Stimulated activated CD4-positive, alpha-beta T cell treated with anti-CD3 and anti-CD28 coated beads, Interleukin-15, amount 100 ng/mL, for 24 hours (primary cell): ENCODE measurements at places on chromosomes 4 and X.

DNA sequence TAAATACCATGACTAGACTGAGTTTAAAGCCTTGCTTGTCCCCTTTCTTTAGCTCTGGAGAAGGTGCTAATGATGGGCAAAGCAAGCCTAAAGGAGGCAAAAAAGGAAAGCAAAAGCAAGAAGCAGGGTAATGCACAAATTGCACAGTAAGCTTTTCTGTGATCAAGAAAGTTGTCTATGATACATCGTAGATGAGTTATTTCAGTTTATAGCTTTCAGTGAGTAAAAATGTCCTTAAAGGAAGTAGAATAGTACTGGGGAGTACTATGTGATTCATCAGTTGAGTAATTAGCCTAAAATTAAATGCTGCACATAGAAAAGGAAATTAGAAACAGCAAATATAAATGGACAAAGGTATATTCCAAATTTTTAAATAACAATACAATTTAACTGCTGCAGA, 50.2 kb upstream of the PDE5A start:
- DNase-seq, result no peak

DNA sequence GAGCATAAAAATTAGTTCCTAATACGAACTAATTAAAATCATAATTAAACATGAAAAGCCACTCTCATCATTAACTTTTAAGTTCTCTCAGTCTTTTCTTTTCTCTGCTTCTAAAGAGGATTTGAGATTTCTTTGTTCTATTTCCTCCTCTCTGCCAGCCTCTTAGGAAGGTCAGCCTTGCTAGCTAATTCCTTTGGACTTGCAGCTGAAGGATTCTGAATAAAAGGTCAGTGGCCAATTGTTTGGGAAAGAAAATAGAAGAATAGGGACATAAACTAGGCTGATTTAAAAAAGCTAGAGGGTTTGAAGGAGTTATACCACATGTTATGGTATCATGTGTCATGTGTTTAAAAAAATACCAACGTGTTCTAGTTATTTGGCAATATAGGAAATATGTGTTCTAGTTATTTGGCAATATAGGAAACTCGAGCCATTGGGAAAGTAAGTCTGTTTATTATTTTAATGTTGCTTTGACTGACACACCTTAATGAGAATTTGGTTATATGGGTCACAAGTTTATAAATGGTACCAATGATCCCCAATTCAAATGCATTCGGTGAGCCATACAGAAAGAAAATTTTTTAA, 1668.7 kb upstream of the PCDH7 start:
- DNase-seq, result no peak

- no peak for DNase-seq
Measured at GRCh38 chr4:54929459-54929858, 195.9 kb downstream of the KDR start.

DNA sequence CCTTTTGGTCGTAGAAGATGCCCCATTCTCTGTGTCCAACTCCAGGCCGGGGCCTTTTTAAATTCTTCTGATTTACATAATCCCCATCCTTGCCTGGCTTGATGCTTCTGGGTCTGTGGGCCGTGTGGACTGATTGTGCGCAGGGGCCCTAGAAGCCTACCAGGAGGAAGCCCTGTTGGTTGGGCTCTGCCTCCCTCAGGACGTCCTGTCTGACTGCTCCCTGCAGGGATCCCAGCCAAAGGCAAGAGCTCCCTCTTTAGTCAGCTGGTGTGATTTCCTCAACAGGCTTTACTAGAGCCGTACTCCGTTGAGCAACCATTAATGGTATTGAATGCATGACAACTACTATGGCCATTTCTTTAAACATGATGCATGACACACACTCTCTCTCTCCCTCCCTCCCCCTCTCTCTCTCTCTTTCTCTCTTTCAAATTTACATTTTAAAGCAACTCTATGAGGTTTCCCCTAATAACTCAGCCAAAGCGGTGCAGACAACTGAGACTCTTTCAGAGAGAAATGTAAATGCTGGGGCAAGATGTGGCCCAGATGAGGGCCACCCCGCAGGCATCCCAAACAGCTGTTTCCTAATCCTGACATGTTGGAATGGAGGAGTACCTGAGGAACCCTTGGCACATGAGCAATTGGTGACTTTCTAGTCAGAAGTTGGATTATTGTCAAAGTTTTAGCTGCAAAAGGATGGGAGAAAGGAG, 117.3 kb downstream of the DRD5 start:
- no peak for DNase-seq

- DNase-seq, result no peak
Measured at GRCh38 chr4:18981234-18981615, 959.7 kb upstream of the LCORL start.

DNA sequence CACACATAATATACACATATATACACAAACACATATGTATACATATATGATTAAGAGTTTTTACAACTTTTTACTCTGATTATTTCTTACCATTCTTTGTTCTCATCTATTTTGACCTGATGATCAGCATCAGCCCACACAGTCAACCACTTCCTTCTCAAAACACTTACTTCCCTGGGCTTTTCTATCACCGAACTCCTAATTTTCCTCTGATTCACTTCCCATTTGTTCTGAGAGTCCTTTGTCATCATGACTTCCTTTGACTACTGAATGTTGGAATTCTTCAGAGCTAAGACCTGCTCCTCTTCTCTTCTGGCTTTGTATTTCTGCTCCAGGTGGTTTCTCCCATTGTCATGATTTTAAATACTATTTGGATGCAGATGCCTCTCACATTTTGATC, 209.5 kb upstream of the AFF2 start:
- no peak for DNase-seq

DNA sequence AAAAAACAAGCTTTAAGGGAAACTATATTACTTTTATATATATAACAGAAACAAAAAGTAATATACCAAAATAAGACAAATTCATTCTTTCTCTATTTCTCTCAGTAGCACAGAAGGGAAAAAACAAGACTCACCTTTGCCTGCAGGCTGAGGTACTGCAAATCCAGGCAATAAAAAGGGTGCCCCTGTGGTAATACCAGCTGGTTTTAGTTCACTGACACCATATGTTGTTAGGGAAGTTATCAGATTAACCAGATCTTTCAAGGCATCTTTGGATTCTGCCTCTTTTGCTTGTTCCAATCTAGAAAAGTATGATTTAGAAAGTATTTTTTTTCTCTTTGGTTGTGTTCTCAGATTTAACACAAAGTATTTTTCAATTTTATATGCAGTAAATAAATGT, 139.8 kb downstream of the WDFY3 start:
- DNase-seq, result no peak

- DNase-seq, result no peak
Measured at GRCh38 chr4:81432825-81433224, 38.9 kb downstream of the RASGEF1B start.

DNA sequence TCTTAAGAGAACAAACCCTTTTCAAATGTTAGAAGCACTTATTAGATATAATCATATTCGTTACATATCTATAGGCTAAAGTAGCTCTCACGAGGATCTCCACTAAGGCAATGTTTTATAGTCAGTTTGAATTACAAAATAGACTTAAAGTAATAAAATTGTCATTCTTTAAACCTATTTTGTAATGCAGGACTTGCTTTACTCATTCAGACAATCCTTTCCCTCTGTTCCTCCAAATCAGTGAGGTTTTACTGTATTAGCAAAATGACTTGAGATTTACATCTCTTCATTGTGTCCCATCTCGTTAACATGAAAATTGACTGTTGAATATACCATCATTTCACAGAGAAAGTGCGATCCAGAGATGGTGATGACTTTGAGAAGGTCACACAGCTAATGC, 264.4 kb downstream of the THOC2 start:
- DNase-seq, result no peak

- no peak for DNase-seq
Measured at GRCh38 chr4:89617317-89617716, 219.6 kb downstream of the SNCA start.

- DNase-seq, result no peak
Measured at GRCh38 chr4:176052744-176053143, 12.9 kb upstream of the WDR17 start.

- DNase-seq, result no peak
Measured at GRCh38 chrX:74179071-74179470, 124.9 kb upstream of the ZCCHC13 start.

DNA sequence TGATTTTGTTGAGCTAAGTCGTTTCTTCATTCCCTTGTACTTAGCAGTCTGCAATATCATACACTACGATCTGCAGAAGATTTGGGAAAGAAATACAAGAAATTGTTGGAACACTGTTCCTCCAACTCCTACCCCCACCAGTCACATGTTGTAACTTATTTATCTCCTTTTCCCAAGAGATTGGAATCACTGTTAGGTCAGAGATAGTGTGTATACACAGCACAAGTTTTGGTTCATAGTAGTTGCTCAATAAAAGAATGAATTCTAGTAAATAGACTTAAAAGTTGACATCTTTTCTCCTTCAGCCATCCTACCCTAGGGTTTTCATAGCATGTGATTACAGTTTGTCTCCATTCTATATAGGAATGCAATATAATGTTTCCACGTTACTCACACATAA, 68.8 kb downstream of the ARFIP1 start:
- no peak for DNase-seq

GRCh38 chrX:112662559-112663427, 16.9 kb downstream of the LHFPL1 start:
- no peak for DNase-seq

GRCh38 chrX:87236830-87237440, 280.7 kb upstream of the KLHL4 start:
- no peak for DNase-seq

DNA sequence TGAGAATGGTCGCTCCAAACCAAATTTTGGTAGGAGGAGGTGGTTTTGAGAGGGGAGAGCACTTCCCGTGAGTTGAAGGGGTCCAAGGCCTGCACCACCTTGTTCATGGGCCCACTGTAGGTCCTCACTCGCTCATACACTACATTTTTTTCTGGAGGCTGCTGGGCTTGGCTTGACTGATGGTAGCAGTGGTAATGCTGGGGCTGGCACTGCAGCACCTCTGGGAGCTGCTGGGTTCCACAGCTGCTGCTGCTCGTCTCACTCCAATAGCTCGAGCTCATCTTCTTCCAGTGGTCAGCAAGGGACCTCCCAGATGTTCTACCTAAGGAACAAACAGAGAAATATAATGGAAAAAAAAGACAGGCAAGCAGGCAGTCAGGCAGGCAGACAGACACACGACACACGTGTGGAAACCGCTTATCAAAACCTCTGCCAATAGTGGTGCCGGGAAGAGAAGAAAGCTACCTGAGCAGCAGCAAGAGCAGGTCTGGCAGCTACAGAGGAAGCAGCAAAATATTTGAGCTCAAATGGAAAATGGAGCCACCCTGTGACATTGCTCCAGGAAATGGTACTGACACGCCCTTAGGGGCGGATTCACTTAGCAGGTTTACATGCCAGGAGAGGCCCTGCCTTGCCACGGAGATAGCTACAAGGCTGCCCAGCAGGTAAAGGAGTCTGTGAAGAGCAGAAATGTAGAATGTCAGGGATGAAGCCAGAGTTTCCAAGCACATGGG, at the start of gene POF1B:
TSS of gene POF1B (minus strand) at position 492 of the 734 bp plus-strand sequence. CDS start at position 281, 211 bp downstream.
- no peak for DNase-seq

- no peak for DNase-seq
Measured at GRCh38 chr4:73679836-73680235, 59.6 kb upstream of the RASSF6 start.

- DNase-seq, result no peak
Measured at GRCh38 chr4:158333820-158334219, 123.5 kb downstream of the TMEM144 start.

- DNase-seq, result no peak
Measured at GRCh38 chrX:150211988-150212387, 151.1 kb upstream of the MAMLD1 start.

GRCh38 chrX:123361371-123361770, 177.3 kb downstream of the GRIA3 start:
- DNase-seq, result no peak

DNA sequence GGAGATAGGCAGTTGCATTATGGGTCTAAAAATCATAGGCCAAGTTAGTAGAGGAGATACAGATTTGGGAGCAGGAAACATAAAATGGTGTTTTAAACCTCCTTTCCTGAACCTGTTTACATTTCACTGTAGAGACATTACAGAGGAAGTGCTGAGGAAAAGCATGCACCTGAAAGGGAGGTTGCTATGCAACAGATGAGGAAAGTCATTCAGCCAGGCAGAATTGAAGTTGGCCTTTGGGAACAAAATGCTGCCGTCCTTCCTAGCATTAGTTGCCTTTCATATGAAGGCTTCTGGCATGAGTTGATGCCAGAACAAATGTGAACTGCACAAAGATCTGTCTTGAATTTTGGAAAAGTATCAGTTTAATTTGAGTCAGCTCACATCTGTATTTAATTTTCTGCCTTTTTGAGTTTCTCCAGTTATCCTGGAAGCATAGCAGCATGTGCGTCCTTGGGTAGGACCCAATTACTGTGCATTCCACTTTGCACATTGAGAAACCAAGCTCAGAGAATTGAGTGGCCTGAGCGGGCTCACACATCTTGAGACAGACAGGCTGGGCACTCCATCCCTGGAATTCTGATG, 38.2 kb downstream of the MAGED1 start:
- no peak for DNase-seq

GRCh38 chrX:3024176-3024575, 17.1 kb upstream of the ARSF start:
- no peak for DNase-seq
